ENCODE measurements at places on chromosomes 11 and 22.

- no peak for DNase-seq
Observed at GRCh38 chr22:20650294-20651207, 123.4 kb upstream of the SERPIND1 start.

DNA sequence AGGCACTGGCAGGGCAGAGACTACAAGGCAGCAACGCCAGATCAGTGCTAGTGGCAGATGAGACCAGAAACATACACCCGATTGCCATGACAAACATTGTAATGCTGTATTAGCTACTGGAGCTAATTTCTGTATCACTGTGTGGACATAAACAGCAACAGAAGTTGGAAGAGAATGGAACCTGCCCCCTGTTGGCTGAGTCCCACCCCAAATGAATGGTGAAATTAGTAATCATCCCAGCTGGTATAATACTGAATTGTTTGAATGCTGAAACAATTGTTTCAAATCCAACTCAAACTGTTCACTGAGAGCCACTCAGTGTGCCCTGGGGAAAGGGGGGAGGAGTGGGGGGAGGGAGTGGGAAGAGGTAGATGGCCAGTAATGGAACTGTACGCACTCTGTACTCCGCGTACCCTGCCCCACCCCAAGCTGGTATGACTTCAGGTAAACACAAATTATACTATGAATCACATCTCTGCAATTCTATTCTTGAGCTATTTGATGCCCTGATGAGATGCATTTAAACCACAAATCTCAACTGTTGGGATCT is 11.2 kb upstream of the BIRC3 start:
- DNase-seq: no peak

GRCh38 chr22:34917239-34917638 is 148.7 kb upstream of the ISX start:
- DNase-seq: no peak

DNA sequence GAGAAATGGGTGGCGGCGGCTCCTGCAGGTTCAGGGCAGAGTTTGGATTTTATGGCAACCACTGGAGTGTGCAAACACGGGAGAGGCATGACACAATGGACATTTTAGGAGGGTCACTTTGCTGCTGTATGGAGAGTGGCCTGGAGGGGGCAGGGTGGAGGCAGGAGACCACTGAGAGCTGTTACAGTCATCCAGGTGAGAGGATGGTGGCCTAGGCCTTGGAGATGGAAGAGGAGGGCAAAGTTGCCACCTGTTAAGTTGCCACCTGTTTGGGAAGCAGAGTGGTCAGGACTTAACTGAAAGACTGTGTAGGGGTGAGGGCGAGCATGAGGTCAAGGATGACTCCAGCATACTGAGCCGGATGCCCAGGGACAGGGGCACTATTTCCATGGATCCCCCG is 2.3 kb upstream of the RAD9A start:
- DNase-seq: no peak

DNA sequence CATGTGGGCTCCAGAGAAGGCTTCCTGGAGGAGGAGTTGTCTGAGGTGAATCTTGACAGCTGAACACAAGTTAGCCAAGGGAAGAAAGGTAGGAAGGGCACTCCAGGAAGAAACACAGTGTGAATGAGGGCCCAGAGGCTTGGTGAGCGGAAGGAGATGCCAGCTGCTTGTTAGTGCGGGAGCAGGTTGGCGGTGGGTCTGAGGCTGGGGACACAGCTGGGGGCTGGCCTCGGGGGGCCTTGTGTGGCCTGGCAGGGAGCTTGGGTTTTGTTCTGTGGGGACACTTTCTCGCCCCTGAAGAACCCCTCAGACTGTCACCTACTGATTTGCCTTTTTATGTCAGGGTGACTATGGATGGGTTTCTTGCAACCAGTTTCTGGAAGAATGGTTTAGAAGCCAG is 160.0 kb downstream of the ST3GAL4 start:
- DNase-seq: no peak

DNA sequence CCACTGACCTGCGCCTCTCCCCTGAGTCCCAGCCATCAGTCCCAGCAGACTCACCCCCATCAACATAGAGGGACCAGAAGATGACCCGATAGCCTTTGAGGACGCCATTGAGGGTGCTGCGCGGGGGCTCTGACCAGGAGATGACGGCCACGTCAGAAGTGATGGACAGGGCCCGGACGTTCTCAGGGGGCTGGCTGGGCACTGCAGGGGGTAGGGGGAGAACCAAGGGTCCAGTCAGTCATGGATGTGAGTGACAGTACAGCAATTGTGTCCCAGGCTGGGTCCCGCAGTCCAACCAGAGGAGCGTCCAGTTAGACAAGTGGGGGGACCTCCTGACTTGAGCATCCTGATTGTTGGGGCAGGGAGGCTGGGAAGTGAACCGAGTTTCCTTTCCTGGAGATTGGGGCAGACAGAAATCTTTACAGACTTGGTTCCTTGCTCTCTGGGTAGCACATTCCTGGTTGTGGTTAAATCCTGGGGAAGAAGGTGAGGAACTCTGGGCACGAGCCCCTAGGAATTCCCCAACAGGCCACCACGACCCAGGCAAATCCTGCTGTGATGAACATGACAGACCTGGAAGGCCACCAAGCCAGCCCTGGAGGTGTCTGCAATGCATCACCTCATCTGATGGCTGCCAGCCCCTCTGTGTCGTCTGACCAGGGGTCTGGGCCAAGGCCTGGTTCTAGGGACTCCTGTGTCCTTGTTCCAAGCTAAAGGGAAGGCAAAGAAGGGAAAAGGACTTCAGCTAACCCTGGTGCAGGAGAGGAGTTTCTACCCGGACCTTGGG is 133.9 kb downstream of the CEP164 start:
- DNase-seq: no peak

DNA sequence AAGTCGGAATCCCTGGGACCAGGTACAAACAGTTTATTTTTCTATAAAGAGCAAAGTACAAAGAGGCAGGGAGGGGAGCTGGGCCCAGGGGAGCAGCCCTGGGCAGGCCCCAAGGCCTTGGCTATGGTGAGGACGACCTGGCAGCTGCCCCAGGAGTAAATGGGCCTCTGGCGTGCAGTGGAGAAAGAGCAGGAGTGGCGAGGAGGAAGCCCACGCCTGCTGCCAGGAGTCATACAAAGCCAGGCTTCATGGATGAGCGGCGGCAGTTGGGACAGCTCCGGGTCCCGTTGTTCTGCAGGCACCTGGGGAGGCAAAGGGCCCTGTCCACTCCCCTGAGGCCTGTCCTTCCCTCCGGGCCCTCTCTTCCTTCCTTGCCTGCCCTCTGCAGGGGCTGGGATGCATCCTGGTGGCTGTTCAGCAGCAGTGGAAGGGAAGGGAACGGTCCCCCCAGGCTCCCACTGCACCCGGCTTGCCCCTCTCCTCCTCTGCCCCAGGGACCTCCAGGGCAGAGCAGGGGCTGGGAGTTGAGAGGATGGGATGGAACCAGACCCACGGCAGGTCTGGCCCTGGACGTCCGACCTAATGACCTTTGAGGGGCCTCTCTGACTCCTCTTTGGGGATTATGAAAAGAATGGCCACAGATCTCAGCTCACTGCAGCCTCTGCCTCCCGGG is 11.1 kb downstream of the RAPSN start:
- no peak for DNase-seq
